ENCODE measurements at places on chromosomes 11 and 22.

DNA sequence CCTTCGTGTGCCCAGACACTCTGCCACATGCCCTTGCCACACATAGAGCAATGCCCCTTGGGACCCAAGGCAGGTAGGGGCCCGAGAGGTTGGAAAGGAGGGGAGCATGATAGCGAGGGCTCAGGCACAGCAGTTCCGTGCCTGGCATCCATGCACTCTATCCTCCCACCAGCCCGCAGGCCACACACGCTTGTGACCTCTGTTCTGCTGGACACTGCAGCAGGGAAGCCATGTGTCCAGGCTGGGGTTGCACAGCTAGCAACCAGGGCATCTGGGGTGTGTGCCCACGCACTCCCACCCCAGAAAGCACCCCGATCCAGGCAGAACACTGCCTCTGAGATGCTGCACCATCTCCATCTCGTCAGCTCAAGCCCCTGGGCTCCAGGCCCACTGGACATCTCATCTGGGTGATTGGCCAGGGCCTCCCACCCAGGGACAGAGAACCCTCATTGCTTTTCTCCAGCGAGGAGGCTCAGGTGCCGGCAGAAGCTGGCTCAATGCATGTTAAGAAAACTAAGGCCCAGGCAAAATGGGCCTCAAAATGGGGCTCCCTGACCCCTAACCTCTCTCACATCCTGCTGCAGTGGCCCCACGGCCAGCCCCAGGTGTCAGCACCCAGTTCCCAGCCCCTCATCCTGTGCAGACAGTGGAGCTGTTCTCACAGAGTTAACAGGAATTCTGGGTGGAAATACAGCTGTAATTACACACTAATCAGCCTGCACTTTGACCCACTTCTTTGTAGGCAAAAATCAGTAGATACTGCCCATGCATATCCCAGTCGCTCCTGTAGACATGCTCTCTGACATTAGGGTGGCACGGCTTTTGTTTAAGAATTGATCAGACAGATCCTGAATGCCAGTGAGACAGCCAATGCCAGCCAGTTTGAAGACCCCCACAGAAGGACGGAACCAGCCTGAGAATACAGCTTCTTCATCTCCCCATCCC is 173.9 kb upstream of the B3GAT1 start:
- DNase-seq: peak; percentile 5

GRCh38 chr11:60150279-60150678 is 32.6 kb downstream of the MS4A6A start:
- DNase-seq: no peak

DNA sequence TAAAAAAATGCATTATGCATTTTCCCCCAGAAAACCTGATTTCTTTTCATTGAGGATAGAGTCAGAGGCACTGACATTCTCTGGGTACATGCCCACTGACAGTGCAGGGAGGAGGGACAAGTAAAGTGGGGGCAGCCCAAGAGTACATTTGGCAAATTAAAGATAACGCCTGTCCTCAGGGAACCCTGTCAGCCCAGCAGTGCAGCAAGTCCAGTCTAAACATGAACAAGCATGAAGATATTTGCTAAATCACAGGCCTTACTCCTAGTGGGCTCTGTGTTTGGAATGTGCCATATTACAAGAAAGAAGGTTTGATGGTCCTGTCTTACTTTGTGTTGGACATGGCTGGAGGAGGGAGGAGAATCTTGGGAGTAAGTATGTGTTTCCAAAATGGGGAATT is 37.9 kb downstream of the AMOTL1 start:
- DNase-seq: no peak

- no peak for DNase-seq
These were observed 297.3 kb downstream of the INSC start for GRCh38 chr11:15412054-15412453.

DNA sequence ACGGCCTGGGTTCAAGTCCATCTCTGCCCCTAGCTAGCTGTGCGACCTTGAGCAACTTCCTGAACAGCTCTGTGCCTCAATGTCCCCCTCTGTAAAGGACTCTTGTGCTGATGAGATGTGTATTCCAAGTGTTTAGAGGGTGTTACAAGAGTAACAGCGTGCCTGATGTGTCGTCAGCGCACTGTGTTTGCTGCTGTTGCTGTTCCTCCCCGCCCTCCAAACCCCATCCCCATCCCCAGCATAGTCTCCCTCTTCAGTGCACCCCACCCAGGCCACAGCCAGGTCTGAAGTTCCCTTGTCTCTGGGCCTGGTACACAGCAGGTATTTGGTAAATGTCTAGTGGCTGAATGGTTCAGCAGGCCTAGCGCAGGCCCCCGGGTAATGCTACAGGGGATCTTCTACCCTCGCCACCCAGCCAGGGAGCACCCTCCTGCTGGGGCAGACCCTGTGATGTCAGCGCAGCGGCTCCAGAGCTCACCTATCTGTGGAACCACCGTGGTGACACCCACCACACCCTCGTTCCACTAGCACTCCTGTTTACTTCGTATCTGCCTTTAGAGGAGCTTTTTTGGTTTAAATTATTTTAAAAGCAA is 10.3 kb downstream of the CBX7 start:
- DNase-seq: no peak

DNA sequence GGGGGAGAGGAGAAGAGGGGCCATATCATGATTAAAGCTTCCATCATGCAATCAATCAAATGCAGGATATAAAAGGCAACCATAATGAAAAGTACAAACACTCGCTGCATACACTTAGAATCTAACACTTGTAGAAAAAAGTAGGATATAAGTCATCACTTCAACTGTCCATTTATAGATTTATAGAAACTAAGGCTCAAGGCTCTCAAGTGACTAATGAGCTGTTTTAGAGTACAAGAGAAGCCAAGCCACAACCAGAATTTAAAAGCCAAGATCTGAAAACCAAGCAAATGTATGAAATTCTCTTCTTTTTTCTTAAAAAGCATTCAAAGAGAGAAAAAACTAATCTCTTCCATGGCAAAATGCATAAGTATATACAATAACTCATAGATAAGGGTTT is 160.2 kb upstream of the BLID start:
- no peak for DNase-seq

- DNase-seq: no peak
These were observed 42.7 kb downstream of the PARVA start for GRCh38 chr11:12420040-12420439.

DNA sequence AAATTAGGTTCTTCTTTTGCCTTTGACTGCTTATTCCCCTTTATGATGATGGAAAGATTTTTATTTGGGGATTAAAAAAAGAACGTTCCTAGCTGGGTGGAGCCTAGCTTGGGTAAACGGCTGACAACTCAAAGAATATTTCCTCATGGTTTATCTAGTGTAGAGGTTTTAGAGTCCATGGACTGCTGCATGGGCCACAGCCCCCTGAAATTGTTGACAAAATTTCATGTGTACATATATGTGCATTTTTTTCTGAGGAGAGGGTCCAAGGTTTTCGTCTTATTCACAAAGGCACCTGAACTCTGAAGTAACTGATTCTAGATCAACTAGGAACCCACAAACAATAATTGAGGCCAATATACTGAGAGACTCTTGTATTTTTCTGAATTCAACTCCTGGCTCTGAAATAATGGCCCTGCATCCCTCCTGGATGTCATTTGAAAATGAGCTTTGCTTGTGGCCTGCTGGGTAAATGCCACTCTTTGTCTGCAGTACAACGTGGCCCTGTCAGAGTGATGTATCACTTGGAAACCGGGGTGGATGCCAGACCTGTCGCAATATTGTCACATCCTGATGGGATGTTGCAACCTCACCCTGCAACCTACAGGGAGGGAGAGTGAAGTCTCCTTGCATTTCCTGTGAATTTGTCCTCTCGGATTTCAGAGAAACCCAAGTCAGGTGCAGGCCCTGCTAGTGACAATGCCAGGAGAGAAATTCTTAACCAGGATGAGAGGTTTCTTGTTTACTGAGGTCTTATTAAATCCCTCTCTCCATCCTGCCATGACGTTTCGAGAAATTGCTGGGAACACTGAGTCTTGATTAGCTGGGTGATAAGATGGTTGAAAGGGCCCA is 33.8 kb downstream of the EHF start:
- no peak for DNase-seq

DNA sequence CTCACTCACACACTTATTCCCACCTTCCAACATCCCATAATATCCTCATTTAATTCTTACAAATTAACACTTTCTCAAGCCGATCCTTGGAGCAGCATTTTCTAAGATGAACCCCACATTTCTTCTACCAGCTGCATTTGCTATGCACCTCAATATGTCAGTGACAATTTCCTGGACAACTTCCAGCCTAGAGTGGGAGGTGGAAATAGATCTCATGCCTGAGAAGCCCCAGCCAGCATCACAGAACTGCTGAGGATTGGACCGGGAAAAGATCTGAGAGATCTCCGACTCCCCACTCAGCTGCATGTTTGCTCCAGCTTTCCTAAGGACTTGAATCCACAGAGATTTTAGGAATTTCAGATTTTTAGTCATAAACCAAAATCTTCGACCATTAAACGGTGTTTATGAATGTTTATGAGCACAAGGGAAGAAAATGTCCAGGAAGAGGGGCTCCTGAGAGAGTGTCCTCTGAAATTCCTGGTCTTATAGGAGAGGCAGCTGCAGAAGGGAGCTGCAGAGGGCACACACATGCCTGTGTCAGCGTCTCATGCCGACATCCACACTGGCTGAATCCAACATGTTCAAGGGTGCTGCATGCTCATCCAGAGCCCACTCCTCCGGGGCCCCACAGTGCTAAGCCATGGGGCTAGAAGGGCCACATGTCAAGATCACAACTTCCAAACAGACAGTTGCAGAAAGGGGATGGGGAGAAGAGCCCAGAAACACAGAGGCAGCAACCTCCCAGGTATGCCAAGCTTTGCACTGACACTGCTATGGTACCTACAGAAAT is 68.6 kb downstream of the MICAL3 start:
- no peak for DNase-seq

GRCh38 chr22:48407256-48407955 is 1420.3 kb downstream of the BRD1 start:
- DNase-seq: no peak
